ENCODE measurements at places on chromosomes 4 and X. TPM values are rescaled to one million over a fixed set of nuclear protein-coding genes. Genes with fewer than 3 reads are reported as not detected.

DNA sequence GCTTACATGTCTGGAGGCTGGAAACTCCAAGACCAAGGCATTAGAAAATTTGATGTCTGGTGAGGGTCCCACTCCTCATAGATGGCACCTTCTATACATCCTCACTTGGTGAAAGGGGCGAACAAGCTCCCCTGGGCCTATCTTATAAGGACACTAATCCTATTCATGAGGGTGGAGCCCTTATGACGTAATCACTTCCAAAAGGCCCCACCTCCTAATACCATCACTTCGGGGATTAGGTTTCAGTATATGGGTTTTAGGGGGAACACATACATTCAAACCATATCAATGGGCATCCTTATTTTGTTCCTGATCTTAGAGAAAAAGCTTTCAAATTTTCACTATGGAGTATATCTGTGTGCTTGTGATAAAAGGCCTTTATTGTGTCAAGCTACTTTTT lies 39.0 kb upstream of the ALG13 start:
- H3K27me3 ChIP-seq = peaks cover 33% of the 10 kb centered on the region
- no peaks in the 10 kb centered on the region for H3K36me3 ChIP-seq
- H3K4me1 ChIP-seq = peaks cover 19% of the 10 kb centered on the region
- no peak for DNase-seq

- H3K4me1 ChIP-seq = peaks cover 52% of the 10 kb centered on the region
- H3K36me3 ChIP-seq = peaks cover 15% of the 10 kb centered on the region
- peaks cover 29% of the 10 kb centered on the region for H3K27me3 ChIP-seq
- peak overlapping the region; percentile 85 for H3K27ac ChIP-seq
These were observed 4.7 kb downstream of the RAP2C start for GRCh38 chrX:132214518-132214917.

CSN1S1 gene
- not detected for total RNA-seq

WDR45 gene
- 43.4 TPM for total RNA-seq

DNA sequence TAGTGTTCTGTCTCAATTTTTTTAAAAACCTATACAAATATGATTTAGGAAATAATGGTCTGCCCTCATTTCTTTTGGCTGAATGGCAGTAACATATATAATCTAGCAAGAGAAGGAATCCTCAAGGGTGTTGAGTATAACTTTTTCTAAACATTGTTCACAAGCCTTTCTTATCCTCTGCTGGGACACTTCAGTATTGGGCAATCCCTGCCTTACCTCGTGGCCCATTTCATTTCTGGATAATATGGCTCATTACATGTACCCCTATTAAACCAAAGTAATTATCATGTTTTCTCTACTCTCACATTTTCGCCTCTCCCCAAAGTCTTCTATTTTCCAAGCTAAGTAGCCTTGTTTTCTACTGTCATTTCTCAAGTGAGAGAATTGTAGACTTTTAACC lies 110.8 kb upstream of the STIM2 start:
- H3K27me3 ChIP-seq = no peaks in the 10 kb centered on the region
- peaks cover 3% of the 10 kb centered on the region for H3K36me3 ChIP-seq
- H3K27ac ChIP-seq = no peak overlapping the region
- peaks cover 35% of the 10 kb centered on the region for H3K4me1 ChIP-seq

DNA sequence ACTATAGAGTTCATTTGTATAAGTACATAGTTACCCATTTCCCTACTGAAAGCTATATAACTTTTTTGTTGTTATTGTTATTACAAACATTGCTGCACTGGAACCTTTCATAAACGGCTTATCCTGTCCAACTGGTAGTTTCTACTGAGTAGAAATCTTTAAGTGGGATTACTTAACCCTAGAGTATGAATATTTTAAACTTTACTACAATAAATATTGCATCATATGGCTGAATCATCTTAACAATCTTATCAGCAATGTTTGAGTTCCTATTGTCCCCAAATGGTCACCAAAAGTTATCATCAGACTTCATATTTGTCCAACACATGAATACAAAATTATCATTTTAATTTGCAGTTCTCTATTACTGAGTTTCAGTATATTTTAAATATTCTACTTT lies 40.5 kb downstream of the LCORL start:
- H3K4me1 ChIP-seq = no peaks in the 10 kb centered on the region
- DNase-seq = no peak
- no peaks in the 10 kb centered on the region for H3K27me3 ChIP-seq
- H3K36me3 ChIP-seq = peaks cover 5% of the 10 kb centered on the region
- no peak overlapping the region for H3K4me3 ChIP-seq

DNA sequence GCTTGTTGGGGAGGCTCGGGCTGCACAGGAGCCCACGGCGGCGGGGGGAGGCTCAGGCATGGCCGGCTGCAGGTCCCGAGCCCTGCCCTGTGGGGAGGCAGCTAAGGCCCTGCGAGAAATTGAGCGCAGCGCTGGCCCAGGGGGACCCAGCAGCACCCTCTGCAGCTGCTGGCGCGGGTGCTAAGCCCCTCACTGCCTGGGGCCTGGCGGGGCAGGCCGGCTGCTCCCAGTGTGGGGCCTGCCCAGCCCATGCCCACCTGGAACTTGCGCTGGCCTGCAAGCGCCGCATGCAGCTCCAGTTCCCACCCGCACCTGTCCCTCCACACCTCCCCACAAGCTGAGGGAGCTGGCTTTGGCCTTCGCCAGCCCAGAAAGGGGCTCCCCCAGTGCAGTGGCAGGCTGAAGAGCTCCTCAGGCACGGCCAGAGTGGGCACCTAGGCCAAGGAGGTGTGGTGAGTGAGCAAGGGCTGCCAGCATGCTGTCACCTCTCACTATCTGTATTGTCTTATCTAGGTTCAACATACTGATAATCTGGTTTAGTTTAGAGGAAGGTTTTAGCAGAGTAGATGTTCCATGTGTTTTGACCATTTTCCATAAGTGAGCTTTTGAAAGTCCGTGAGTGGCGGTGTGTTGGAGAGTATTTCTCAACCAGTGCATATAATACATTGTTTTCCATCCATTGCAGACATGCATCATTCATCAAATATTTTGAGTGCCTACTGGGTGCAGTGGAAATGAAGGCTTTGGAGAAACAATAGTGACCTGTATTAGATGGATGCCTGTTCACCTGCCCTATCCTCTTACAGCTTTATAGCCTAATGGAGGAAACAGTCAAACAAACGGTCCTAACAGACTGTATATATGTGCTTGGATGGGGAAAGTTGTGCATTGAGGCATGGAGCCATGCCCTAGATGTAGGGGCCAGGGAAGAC lies 13.1 kb downstream of the PI4K2B start:
- no peaks in the 10 kb centered on the region for H3K27me3 ChIP-seq
- no peak overlapping the region for H3K27ac ChIP-seq
- DNase-seq = no peak
- peaks cover 23% of the 10 kb centered on the region for H3K4me1 ChIP-seq

DNA sequence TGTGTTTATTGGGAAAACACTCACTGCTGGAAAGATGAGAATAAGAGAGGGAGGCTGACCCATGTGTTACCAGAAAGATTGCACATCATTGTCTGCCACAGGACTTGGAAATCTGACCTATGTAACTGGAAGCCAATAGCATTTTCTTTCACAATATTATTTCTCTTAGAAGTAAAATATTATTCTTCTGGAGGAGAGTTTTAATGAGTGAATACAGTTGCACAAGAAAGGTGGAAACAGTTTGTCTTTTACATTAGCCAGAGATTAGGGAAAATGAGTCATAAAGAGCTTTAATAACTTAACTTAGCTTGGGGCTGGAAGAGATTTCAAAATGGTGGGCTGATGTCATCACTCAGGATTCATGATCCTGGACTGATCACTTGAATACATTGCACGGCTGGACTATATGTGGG lies 31.5 kb upstream of the LNX1 start:
- H3K36me3 ChIP-seq = peaks cover 4% of the 10 kb centered on the region
- no peak overlapping the region for H3K27ac ChIP-seq
- DNase-seq = no peak
- H3K4me3 ChIP-seq = no peak overlapping the region
- peaks cover 11% of the 10 kb centered on the region for H3K27me3 ChIP-seq
- H3K4me1 ChIP-seq = no peaks in the 10 kb centered on the region

- DNase-seq = no peak
- H3K27ac ChIP-seq = no peak overlapping the region
- no peaks in the 10 kb centered on the region for H3K4me1 ChIP-seq
- H3K27me3 ChIP-seq = no peaks in the 10 kb centered on the region
These were observed 31.1 kb upstream of the CYLC1 start for GRCh38 chrX:83829874-83830273.

AKAP4 gene
- not detected for total RNA-seq

GRCh38 chrX:109299091-109299490 lies 182.8 kb downstream of the GUCY2F start:
- no peak overlapping the region for H3K4me3 ChIP-seq
- peaks cover 26% of the 10 kb centered on the region for H3K27me3 ChIP-seq
- no peak overlapping the region for H3K27ac ChIP-seq
- no peaks in the 10 kb centered on the region for H3K36me3 ChIP-seq
- no peak for DNase-seq
- H3K4me1 ChIP-seq = no peaks in the 10 kb centered on the region

- no peaks in the 10 kb centered on the region for H3K4me1 ChIP-seq
- peaks cover 2% of the 10 kb centered on the region for H3K36me3 ChIP-seq
- no peaks in the 10 kb centered on the region for H3K27me3 ChIP-seq
These were observed 44.5 kb upstream of the PGRMC2 start for GRCh38 chr4:128332081-128332480.

MAGED4 gene
- total RNA-seq = 0.96 TPM

- H3K36me3 ChIP-seq = peaks cover 1% of the 10 kb centered on the region
These were observed 1499.4 kb upstream of the PCDH7 start for GRCh38 chr4:29220761-29221160.

TMEM154 gene
- 22.0 TPM for total RNA-seq

CNGA1 gene
- 0.32 TPM for total RNA-seq

ASB12 gene
- total RNA-seq = not detected

Data from activated T-cell treated with anti-CD3 and anti-CD28 coated beads, Interleukin-2, amount 50 U/mL, for 72 hours (primary cell).